MV-4-11 (cell line): ENCODE measurements at places on chromosomes 3 and 15.

GRCh38 chr3:16258177-16258576, 6.6 kb downstream of the DPH3 start:
- DNase-seq: no peak

DNA sequence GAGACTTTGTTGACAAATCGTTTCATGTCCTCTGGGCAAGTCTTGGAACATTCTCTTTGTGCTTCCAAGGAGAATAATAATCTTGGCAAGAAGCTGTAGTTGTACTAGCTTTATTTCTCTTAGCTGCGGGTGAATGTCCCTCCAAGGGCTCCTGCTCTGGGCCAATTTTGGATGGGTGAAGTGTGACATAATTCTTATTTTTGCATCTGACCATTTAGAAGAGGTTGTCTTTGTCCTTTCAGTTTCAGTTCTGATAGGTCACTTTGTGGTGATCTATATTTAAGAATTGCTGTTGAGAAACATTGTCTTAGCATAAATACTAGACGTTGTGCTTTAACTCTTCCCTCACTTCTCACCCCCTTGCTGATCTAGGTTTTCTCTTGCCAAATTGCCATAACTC, 164.8 kb upstream of the RORA start:
- peak; percentile 48 for DNase-seq

DNA sequence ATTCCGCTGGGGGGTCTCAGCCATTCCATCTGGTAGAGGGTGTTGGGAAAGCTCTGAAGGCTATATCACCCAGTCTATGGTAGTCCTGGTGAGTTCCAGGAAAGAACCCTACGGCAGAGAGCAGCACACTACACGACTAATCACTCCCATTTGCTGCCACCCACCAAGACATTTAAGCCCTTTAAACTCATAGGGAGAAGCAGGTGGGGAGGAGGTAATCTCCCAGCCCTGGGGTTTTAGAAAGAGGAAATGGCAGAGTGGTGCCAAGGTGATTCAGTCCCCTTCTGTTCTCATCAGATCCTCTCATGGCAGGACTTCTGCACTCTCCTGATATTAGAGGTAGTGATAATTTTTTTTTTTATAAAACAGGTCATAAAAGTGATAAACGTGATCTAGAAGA, 10.6 kb upstream of the VWA5B2 start:
- no peak for DNase-seq

DNA sequence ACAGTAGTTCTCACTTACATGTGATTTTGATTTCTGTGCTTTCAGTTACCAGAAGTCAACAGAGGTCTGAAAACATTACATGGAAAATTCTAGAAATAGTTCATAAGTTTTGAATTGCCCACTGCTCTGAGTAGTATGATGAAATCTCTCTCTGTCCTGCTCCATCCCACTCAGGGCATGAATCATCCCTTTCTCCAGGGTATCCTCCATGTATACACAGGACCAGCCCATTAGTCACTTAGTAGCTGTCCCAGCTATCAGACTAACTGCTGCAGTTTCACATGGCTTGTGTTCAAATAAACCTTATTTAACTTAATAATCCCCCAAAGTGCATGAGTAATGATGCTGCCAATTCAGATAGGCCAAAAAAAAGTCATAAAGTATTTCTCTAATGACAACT, 38.6 kb downstream of the EPHA3 start:
- no peak for DNase-seq

GRCh38 chr15:73046073-73046472, 6.2 kb upstream of the NEO1 start:
- no peak for DNase-seq

DNA sequence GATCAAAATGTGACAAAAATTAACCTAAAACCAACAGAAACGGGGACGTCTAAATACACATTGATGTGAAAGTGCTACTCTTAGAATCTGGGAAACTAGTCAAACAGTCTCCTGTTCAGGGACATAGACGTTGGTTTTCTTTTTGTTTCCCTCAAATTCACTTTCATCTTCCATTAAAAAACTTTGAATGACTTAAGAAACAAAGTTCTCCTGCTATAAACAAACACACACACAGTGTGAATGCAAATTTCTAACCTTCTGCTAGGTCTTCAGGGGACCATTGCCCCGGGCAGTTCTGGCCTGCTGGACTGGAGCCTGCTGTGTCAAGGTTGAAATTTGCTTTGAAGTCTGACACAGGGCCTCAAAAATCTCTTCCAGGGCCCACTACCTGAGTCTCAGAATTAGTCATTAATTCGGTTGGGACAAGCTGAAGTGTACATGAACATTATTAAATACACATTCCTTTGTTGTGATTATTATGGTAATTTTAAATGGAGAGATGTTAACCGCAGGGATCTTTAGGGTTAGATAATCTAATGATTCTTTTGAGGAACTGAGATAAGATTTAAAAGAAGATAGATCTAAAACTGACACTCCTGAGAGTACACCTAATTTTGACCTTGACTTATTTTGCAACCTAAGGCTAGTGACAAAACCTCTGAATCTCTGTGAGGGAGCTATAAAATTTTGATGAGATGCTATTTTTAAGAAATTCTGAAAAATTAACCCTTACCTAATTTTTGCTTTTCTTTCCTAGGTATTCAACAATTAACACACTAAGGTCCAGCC, 1260.4 kb downstream of the ROBO1 start:
- no peak for DNase-seq

DNA sequence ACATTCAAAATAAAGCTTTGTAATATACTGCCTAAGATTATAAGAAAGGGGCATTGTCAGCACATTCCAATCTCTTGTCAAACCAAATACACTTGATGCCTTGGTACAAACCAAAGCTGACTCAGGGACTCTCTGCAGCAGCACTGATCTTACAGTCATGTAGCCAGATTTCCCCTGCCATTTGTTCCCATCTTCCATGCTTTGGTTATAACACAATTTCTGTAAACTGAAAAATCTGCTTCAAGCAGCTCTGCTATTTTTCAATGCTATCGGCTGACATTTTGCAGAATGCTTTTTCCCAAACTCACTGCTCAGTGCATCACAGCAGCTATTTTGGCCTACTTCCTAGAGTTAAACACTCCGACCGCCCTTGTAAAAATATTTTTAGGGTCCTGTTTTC, 18.2 kb downstream of the PLOD2 start:
- no peak for DNase-seq

DNA sequence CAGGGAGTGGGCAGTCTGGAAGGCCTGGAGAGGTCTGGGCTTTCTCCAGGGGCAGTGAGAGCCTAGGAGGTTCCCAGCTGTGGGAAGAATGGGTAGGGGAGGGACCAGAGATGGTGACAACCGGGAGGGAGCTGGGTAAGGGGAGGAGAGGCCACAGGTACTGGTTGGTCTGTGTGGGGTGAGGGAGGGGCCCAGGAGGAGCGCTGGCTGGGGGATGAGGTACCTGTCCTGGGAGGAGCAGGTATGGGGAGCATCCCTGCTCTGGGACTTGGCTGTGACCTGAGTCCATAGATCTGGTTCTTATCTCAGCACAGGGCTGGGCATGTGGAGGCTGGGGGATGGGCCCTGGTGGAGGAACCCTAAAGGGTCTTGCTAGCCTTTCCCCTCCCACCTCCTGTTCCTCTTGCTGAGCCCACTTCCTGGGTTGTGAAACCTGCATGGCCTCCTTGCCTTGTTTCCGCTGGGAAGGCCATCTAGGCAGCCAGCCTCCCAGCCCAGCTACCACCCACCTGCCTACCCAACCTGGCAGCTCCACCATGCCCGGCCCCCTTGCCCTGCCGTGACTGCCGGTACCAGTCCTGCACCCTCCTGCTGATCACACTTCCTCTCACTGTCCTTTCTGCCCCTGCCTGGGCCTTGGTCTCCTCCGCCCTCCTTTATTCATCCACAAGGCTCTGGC, 11.0 kb downstream of the PRKCD start:
- DNase-seq: peak; percentile 48

GRCh38 chr3:1987980-1988379, 110.7 kb upstream of the CNTN4 start:
- DNase-seq: no peak

- DNase-seq: peak; percentile 48
These were observed 10.2 kb downstream of the MRPS22 start for GRCh38 chr3:139353920-139354556.

DNA sequence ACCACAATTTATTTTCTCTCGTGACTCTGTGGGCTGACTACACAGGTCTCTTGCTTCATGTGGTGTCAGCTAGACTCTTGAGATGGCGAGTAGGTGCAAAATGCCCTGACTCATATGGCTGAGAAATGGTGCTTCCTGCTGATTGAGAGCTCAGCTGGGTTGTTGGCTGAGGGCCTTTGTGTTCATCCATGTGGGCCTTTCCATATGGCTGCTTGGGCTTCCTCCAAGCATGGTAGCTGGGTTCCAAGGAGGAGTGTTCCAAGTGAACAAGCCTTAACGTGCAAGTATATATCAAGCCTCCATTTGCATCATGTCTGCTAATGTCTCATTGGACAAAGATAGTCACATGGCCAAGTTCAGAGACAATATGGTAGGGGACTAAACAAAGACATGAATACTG, 164.0 kb downstream of the PDCD6IP start:
- DNase-seq: no peak

- DNase-seq: no peak
These were observed 73.8 kb upstream of the HRH1 start for GRCh38 chr3:11080492-11080891.

DNA sequence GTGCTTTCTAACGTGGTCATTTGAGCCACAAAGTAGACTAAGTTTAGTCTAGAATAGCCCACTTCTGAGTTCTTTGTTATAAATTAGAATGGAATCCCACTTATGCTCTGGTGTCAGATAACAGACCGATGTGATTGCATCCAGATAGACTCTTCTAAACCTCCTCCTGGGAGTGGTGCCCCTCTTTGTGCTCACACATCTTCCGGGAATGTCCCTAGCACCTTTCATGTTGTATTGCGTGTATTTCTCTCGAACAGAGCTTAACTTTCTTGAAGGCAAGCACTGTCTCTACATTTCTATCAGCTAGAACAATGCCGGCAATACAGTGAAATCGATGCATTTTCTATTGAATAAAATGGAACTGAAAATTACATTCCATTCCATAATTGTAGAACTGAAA, 23.0 kb downstream of the CP start:
- DNase-seq: no peak

- no peak for DNase-seq
These were observed 423.1 kb downstream of the CNTN6 start for GRCh38 chr3:1515882-1516281.

DNA sequence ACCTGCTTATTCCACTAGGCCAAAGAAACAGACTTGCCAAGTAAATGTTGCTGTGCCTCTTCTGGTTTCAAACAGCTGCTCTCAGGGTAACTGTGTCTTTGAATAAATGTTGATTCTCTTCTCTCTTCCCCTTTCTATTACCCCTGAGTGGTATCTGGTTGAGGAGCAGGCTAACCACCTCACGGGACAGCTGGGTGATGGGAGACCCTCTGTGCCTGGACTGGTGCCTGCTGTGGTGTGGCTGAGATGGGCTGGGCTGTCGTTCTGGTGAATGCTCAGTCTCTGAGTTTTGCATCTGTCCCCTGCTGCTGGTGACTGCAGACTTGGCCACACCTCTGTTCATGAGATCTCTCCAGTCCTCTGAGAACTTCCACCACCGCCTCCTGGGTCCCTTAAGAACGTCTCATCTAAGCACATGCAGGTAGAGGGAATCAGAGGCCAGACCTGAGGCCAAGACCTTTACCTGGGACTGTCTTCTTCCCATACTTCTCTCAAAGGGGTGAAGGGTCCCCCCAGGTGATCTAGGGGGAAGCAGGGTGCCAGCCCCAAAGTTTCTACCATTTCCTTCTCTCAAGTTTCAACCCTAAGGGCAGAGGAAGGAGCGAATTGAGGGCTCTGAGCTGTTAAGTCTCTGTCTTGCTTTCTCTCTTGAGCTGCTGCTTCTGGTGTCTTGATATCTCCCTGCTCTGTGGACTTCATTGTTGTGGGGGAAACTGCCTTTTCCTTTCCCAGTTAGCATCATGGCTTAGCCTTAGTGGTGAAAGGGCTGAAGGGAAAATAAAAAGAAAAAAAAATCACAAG, 252.9 kb downstream of the EBLN2 start:
- no peak for DNase-seq

DNA sequence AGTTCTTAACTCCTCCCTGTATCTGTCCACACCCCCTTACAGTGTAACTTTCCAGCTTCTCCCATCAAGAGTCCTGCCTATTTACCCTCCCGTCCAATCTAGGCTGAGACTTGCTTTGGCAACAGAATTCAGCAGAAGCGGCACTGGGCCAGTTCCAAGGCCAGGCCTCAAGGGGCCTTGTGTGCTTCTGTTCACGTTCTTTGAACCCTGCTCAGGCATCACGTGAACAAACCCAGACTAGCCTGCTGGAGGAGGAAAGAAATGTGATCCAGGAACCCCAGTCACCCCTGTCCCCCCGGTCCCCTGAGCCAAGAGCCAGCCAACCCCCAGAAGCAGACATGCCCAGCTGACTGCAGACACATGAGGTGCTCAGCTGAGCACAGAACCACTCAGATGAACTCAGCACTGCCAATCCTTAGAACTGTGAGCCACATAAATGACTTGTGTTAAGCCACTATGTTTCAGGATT, 76.1 kb upstream of the DCLK3 start:
- DNase-seq: no peak

- no peak for DNase-seq
These were observed 10.6 kb upstream of the P3H2 start for GRCh38 chr3:190131329-190131728.

- DNase-seq: peak; percentile 18
These were observed 21.6 kb downstream of the NCBP2 start for GRCh38 chr3:196920733-196921132.

DNA sequence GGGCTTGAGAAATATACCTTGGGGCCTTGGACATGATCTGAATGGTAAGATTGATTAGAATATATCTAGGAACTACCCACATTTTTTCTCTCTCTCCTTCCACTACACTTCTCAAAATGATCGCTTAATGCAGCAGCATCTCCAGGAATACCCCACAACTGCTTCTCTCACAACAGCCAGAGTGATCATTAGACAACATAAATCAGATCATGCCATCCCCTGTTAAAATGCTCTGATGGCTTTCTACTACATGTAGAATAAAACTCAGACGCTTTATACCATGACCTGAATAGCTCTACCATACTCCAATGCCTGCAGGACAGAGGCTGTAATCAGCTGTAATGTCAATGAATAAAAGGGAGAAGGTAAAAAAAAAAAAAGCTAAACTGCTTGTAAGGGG, 451.4 kb downstream of the MECOM start:
- no peak for DNase-seq

DNA sequence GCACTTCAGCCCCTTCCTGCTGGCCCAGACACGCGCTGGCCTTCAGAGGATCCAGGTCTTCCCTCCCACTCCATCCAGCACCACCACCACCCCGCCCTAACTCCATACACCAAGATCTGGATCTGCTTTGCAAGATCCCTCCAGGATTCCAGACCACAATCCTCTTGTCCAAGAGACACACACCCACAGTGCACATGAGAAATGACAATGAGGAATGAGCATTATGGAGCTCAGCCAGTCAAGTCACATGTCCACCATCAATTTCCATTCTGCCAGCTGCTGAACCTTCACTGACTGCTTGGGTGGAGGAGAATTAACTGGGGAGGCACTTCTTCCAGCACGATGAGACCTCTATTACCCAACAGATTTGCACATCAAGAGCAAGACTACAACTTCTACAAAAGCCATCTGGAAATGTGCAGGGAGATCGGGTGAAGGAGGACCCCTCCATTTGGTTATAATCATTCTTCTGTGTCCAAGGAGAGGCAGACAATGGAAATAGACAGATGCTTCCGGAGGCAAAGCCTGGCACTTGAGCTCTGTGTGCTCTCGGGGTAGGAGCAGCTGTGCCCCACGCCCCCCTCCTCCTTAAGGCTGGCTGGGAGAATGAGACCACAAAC, 12.3 kb upstream of the SPATA12 start:
- no peak for DNase-seq

- peak; percentile 38 for DNase-seq
These were observed 24.7 kb downstream of the TRIM71 start for GRCh38 chr3:32842531-32842931.

GRCh38 chr3:152858170-152858800, 23.4 kb downstream of the P2RY1 start:
- DNase-seq: peak; percentile 23
